ENCODE measurements at places on chromosomes 5 and 9. TPM values are rescaled to one million over a fixed set of nuclear protein-coding genes. Genes with fewer than 3 reads are reported as not detected.

DNA sequence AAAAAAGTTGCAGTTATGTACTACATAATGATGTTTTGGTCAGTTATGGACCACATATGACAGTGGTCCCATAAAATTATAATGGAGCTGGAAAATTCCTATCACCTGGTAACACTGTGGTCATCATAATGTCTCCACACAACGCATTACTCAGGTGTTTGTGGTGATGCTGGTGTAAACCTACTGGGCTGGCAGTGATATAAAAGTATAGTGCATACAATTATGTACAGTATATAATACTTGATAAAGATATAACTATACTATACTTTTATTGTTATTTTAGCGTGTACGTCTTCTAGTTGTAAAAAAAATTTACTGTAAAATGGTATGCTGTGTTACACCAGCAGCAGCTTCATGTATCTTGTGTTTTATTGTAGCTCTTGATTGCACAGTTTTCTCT lies 66.0 kb upstream of the PANK3 start:
- H3K4me1 ChIP-seq: no peaks in the 10 kb centered on the region
- no peaks in the 10 kb centered on the region for H3K36me3 ChIP-seq
- H3K27me3 ChIP-seq: no peaks in the 10 kb centered on the region
- H3K4me3 ChIP-seq: no peak overlapping the region
- no peak for DNase-seq

GRCh38 chr5:180081481-180081880 lies 9.9 kb upstream of the RNF130 start:
- H3K36me3 ChIP-seq: no peaks in the 10 kb centered on the region
- no peak for DNase-seq
- H3K4me1 ChIP-seq: no peaks in the 10 kb centered on the region
- H3K4me3 ChIP-seq: no peak overlapping the region
- H3K27ac ChIP-seq: no peak overlapping the region

GRCh38 chr9:89690334-89690912 lies 85.6 kb downstream of the GADD45G start:
- no peaks in the 10 kb centered on the region for H3K36me3 ChIP-seq
- H3K4me1 ChIP-seq: no peaks in the 10 kb centered on the region
- H3K4me3 ChIP-seq: no peak overlapping the region
- H3K27ac ChIP-seq: no peak overlapping the region

DNA sequence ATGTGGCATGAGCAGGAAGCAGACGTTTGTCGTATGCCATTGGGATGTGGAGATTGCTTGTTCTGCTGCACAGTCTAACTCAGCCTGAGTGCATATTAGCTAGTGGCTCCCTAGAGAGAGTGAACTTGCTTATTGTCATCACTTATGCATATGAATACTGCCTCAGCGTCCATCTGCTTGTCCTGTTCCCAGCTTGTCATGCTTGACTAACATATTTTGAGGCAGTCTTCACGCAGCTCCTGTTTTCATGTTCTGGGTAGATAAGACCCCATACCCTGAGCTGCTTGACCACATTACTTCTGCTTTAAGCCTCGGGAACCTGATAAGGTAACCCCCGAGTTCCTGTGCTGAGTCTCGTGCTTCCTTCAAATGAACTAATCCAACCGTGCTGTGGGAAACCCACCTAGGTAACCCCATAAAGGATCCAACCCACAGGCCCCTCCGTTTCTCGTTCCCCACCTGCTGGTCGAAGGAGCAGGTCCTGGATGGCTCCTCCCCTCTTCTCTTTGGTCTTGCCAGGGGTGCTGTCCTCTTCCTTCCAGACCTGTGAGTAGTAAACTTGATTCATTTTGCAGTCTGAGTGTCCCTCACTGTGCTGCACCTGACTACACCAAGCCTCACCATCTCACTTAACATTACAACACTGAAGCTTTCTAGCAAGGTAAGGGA lies 25.0 kb downstream of the ANKRD33B start:
- H3K36me3 ChIP-seq: no peaks in the 10 kb centered on the region
- no peaks in the 10 kb centered on the region for H3K27me3 ChIP-seq
- H3K4me1 ChIP-seq: no peaks in the 10 kb centered on the region
- no peak for DNase-seq
- H3K27ac ChIP-seq: no peak overlapping the region

GRCh38 chr9:127507751-127508648 lies 56.7 kb downstream of the LRSAM1 start:
- peaks cover 65% of the 10 kb centered on the region for H3K36me3 ChIP-seq
- H3K4me3 ChIP-seq: no peak overlapping the region
- DNase-seq: no peak
- H3K27ac ChIP-seq: no peak overlapping the region
- H3K4me1 ChIP-seq: peaks cover 14% of the 10 kb centered on the region
- no peaks in the 10 kb centered on the region for H3K27me3 ChIP-seq

DNA sequence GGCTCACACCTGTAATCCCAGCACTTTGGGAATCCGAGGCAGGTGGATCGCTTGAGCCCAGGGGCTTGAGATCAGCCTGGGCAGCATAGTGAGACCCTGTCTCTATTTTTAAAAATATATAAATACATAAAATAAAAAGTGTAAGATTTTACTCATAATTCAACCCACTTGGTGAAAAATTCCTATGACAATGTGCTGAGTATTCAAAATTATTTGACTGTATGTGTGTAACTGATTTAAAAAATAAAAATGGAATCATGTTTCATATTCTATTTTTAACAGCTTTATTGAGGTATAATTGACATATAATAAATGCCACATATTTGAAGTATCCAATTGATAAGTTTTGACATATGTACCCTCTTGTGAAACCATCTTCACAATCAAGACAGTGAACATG lies 22.8 kb downstream of the GM2A start:
- no peaks in the 10 kb centered on the region for H3K4me1 ChIP-seq
- no peak overlapping the region for H3K4me3 ChIP-seq
- H3K27ac ChIP-seq: no peak overlapping the region
- DNase-seq: no peak
- H3K36me3 ChIP-seq: no peaks in the 10 kb centered on the region

GRCh38 chr9:88270413-88270812 lies 117.8 kb upstream of the SPIN1 start:
- H3K27ac ChIP-seq: no peak overlapping the region
- no peaks in the 10 kb centered on the region for H3K27me3 ChIP-seq
- H3K36me3 ChIP-seq: no peaks in the 10 kb centered on the region
- H3K4me1 ChIP-seq: no peaks in the 10 kb centered on the region
- no peak overlapping the region for H3K4me3 ChIP-seq

DNA sequence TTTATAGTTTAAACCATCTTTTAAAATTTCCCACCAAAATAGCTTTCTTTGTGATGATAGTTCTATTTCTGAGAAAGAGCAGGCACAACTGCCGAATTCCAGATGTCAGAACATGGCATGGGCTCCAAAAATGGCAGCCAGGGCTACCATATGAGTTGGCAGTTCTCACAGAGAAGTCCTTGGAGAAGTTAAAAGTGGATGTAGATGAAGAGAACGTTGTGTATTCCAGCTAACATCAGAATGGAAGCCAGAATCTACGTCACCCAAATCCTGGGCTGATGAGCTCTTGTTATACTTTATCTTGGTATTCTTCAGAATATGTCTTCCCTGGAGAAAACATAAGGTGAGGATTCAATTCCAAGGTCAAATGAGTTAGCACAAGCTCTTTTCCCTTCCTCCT lies 66.9 kb upstream of the BASP1 start:
- DNase-seq: no peak
- H3K4me1 ChIP-seq: peaks cover 2% of the 10 kb centered on the region
- no peaks in the 10 kb centered on the region for H3K27me3 ChIP-seq
- H3K36me3 ChIP-seq: no peaks in the 10 kb centered on the region
- H3K4me3 ChIP-seq: no peak overlapping the region
- H3K27ac ChIP-seq: no peak overlapping the region

- no peak overlapping the region for H3K4me3 ChIP-seq
- no peak overlapping the region for H3K27ac ChIP-seq
- H3K36me3 ChIP-seq: no peaks in the 10 kb centered on the region
- DNase-seq: no peak
Observed at GRCh38 chr5:159105145-159106053, 5.7 kb upstream of the EBF1 start.

DNA sequence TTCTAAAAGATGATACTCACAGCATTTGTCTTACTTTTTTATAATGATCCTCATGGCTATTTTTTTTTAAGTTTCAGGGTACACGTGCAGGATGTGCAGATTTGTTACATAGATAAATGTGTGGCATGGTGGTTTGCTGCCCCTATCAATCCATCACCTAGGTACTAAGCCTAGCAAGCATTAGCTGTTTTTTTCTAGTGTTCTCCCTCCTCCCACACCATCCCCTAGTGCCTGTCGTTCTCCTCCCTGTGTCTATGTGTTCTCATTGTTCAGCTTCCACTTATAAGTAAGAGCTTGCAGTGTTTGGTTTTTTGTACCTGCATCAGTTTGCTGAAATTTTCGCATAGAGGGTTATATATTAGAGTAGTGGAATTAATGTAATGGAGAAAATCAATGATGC lies 189.1 kb upstream of the CDH12 start:
- H3K27me3 ChIP-seq: no peaks in the 10 kb centered on the region
- H3K4me1 ChIP-seq: no peaks in the 10 kb centered on the region
- H3K4me3 ChIP-seq: no peak overlapping the region
- no peaks in the 10 kb centered on the region for H3K36me3 ChIP-seq
- no peak for DNase-seq

Gene PIP5K1B
- total RNA-seq: under 0.01 TPM

Gene GEMIN5
- 12.1 TPM for total RNA-seq

Gene SPATA31C2
- total RNA-seq: not detected

Gene BDP1
- 21.3 TPM for total RNA-seq

Gene FGF10
- total RNA-seq: 110 TPM

Gene SPINK5
- not detected for total RNA-seq

Gene LEAP2
- 0.33 TPM for total RNA-seq

Gene TAF11L5
- not detected for total RNA-seq
